ENCODE measurements at places on chromosomes 7 and 10. TPM values are rescaled to one million over a fixed set of nuclear protein-coding genes. Genes with fewer than 3 reads are reported as not detected.

DNA sequence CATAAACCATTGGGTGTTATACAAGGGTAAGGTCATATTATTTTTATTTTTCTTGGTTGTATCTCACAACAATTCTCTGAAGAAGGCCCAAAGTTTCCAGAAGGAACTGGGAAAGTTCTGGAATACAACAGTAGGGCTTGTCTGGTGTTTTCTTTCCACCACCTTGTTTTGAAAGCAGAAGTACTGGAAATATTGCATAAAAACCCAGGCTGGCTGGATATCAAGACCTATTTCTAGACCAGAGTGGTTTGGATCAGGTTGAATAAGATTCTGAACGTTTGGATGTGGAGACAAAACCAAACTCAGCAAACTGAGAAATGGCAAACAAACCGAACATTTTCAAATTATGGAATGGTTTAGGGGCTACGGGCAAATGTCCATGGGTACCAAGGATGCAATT lies 182.6 kb upstream of the FZD8 start:
- DNase-seq: no peak

DNA sequence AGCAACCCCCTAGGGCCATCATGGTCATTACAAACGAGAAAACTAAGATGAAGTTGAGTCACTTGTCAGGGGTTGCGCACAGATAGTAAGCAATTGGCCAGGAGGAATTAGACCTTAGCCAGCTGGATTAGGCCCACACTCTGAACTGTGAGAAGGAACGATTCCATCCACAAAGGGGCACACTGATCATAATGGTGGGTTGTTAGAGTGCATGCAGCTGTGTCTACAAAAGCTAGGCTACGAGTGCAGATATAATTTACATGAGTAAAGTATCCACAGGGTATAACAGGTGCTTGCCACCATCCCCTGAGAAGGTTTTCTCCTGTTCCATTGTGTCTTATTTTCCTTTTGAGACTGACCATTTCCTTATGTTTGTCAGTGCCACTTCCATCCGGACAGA lies 16.6 kb upstream of the FAM170B start:
- DNase-seq: no peak

Gene SFTPA1
- not detected for polyA plus RNA-seq

DNA sequence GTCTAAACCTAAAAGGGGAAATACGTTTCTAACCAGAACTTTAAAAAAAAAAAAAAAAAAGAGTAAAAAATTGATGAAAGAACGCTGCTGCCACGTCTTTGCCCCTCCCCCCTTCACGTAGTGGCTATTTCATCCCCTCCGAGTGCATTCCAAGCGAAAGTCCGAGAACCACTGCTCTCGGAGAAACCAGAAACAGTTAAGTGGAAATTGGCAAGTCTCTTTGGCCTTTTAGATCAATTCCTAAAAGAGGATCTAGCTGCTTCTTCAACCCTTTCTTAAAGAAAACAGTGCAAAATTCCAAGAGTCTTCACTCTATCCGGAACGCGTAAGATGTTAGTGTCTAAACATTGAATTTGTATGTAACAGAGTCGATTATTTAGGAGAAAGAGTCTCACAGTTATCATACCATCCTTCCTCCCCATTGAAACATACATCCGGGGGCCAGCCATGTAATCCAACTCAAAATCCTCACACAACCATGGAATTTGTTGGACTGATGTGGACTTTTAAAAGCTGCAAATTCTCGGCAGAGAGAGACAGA lies 1.1 kb downstream of the P4HA1 start:
- DNase-seq: peak; percentile 65

- DNase-seq: no peak
Measured at GRCh38 chr7:130917669-130918128, 183.7 kb upstream of the KLF14 start.

- DNase-seq: no peak
Measured at GRCh38 chr7:137961200-137962177, 40.4 kb downstream of the CREB3L2 start.

- DNase-seq: no peak
Measured at GRCh38 chr10:124288486-124288885, 130.2 kb downstream of the OAT start.

- DNase-seq: no peak
Measured at GRCh38 chr10:70145666-70146488, 623 bp downstream of the TYSND1 start.

- DNase-seq: no peak
Measured at GRCh38 chr7:79528421-79528820, 75.0 kb upstream of the MAGI2 start.

DNA sequence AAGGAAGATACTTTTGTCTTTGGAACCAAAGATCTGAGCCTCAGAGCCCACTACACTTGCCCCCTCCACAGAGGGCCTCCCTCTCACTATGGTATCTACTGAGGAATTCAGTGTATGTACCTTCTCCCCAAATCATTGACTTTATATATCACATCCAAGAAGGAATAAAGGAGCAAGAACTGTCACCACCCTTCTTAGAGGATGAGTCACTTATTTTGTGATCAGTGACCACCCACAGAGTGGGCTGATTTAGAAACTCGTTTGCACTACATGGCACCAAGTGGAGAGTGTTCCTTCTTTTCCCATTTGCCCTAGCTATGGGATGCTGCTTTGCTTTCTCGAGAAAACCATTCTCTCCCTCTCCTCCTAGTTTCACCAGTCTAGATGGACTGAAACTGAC lies 5.7 kb downstream of the TMEM243 start:
- no peak for DNase-seq

DNA sequence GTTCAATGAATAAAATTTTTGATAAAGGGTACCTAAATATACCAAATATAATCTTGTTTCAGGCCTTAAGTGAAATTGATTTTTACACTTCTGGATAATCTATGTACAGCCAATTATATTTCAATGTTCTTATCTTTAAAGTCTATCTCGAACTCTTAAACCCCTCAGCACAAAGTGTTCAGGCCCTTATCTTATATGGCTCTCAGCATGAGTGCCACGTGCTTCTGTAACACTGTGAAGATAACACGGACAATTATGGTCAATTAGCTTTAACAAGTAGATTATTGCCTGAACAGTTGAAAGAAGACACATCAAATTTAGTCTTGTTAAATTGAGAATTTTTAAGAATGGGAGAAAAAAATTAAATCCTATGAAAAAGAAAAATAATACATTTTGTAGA lies 40.4 kb upstream of the DMTF1 start:
- no peak for DNase-seq

Gene PDK4
- 20.4 TPM for polyA plus RNA-seq

DNA sequence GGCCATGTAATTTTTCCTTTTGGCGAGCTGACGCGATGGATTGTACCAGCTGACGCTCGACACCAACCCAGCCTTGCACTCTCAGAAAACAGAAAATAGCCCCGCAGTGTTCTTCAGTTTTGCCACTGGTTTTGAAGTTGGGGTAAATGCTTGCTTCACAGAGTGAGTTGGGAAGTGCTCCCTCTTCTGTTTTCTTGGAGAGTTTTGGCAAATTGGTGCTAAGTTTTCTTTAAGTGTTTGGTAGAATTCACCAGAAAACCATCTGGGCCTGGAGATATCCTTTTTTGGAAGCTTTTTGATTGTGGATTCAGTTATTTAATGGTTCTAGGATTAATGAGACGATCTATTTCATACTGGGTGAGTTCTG lies 252.8 kb downstream of the ELFN1 start:
- no peak for DNase-seq

Gene ACTL6B
- not detected for polyA plus RNA-seq

DNA sequence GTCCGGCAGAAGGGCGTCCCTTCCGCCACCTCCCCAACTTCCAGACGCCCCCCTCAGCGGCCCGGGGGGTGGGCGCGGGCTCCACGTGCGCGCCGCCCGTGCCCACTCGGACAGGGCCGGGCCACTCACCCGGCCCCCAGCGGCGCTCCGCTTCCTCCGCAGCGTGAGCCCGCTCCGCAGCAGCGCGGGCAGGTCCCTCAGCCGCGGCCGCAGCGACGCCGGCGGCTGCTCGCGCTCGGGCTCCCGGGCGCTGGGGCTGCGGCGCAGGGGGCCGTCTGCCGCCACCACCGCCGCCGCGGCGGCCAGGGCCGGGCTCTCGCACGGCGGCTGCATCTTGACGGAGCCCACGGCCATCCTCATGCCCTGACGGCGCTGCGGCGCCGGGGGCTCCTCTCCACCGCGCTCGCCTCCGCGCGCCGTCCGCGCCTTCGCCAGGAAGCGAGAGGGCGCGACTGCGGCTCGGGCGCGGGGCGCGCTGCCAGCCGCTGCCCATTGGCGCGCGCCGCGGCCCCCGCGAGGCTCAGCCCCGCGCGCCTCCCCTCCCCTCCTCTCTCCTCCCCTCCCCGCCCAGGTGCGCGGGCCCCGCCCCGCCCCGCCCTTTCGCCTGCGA lies at the start of gene RAPGEF5:
Gene RAPGEF5 (minus strand): TSS at position 454 of the 610 bp plus-strand sequence. CDS start 94 bp downstream, at position 360.
- DNase-seq: no peak

Gene SEC31B
- polyA plus RNA-seq: 20.2 TPM

Gene ICA1
- polyA plus RNA-seq: 33.3 TPM

DNA sequence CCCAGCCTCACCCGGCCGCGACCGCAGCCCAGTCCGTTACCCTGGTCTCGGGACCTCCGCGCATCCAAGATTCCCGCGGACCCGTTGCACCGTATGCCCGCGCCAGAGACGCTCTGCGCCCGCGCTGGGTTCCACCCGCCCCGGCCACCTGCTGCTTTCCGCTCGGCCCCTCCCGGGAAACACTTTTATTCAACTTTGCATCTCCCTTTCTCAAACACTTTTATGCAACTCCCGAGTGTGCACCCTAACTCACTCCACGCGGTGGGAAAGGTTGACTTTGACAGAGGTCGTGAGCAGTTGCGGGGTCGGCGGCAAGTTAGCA lies at the start of gene ODAD2:
Gene ODAD2 (minus strand): TSS at position 126 of the 322 bp plus-strand sequence. CDS start 3,937 bp downstream, outside the sequence.
- DNase-seq: no peak

Gene AMPH
- 15.3 TPM for polyA plus RNA-seq

GRCh38 chr7:133871757-133872156 lies 255.4 kb upstream of the LRGUK start:
- DNase-seq: no peak

Gene ST7
- polyA plus RNA-seq: 18.4 TPM

Gene DLD
- polyA plus RNA-seq: 127 TPM

DNA sequence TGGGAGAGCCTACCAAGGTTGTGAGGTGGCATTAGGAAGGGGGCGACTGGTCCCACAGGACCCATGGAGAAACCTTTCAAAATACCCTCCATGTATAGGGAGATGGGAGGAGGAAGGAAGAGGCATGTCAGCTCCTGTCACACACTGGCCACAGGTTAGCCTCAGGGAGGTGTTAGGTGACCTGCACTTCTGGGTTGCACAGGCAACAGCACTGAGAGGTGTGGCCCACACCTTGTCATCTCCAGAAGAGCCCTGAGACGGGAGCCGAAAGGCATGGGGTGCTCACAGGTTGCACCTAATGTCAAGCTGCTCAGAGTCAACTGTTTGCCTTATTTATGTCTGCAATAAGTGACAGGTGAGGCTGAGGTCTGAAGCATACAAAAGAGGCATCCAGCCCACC lies 14.6 kb upstream of the USP6NL start:
- DNase-seq: no peak

Gene RAPGEF5
- 33.6 TPM for polyA plus RNA-seq

DNA sequence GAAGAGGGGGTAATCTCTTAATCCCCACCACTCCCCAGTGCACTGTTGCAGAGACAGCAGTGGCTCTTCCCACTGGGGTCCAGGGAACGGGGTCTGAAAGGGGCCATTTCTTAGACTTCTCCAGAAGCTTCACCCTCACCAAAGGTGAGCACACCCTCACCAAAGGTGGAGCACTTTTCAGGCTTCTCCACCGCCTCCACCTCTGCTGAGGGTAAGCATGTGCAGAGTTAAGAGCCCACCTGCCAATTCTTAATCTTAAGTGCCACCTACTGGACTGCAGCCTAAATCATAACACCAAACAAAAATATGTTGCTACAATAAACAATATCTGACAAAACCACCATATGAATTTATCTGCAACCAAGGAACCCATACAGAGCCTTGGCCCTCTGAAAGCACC lies 27.0 kb downstream of the SNX13 start:
- no peak for DNase-seq

- no peak for DNase-seq
Measured at GRCh38 chr10:78645975-78646374, 422.8 kb upstream of the ZMIZ1 start.

GRCh38 chr7:47724335-47724982 lies 142.5 kb upstream of the TNS3 start:
- DNase-seq: no peak

DNA sequence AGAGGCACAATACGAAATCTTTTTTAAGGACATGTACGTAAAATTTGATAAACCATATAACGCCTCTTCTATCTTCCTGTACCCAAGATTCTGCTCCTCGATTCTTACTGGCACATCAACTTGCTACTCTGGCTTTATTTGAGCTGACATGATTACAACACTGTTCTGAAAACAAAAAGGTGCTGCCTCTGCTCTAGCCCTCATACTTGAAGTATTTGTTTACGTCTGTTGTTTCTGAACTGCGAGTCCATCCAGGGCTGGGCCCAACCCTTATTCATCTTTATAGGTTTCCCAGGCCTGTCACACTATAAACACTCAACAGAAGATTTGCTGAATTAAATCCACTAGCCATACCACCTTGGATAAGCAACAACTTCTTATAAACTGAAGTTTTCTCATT lies 96.2 kb upstream of the SVIL start:
- no peak for DNase-seq

DNA sequence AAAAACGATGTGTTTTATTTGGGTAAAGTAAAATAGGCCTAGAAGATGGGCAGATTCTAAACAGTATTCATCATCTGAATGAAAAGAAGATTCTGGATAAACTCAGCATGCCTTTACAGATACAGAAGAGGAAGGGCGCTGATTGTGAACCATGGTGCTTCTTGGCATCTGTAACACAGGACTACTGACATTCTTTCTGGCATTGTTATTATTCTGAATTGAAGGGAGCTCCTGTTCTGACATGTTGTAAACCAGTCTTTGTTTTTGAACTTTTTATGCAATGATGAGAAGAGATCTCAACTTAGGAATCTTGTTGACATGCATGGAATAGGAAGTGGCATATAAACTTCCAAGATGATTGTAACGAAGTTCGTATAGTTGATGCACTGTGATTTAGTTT lies 13.5 kb downstream of the RPA3 start:
- DNase-seq: no peak

- DNase-seq: no peak
Measured at GRCh38 chr10:73465978-73466726, 29.7 kb downstream of the PPP3CB start.

DNA sequence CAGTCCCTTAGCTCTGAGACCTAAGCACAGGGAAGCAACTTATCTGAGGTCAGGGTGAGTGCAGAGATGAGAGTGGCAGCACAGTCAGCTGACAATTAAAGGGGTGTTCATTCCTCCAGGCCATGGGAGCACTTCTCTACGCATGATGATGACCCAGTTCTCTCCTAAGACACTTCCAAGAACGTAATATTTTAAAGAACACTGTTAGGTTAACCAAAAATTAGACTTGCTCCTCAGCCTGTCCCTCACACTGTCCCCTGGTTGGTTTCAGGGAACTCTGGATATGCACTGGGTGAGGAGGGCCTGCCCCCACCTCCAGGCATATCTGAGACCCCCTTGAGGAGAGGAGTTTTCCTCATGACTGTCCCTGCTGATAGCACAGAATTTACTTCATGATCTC lies 767.5 kb downstream of the GRID1 start:
- DNase-seq: no peak
